Hepatocyte (in vitro differentiated cells): ENCODE measurements at places on chromosomes 1 and 21. TPM values are rescaled to one million over a fixed set of nuclear protein-coding genes. Genes with fewer than 3 reads are reported as not detected.

GRCh38 chr1:51019811-51020210, 49.8 kb downstream of the CDKN2C start:
- no peak for DNase-seq

- DNase-seq = no peak
Observed at GRCh38 chr1:9107136-9107535, 21.8 kb downstream of the GPR157 start.

DNA sequence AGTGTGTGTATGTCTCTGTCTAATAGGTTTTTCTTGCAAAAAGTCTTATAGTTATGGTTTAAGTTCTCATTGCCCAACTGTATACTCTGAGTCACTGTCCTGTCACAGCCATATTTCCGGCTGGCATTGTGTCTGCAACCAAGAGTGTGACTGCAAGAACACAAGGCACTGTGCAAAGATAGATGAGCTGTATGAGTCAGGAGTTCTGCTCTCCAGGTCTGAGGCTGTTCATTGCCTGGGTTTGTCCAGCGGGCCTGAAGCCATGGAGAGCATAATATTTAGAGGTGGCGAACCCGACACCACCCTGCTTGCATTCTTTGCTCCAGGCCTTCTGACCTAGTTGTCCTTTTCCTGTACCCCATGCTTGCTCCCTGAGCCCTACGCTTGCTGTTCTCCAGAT, 50.9 kb upstream of the CNIH3 start:
- DNase-seq = peak; percentile 19

GRCh38 chr1:49651136-49651535, 372.6 kb downstream of the AGBL4 start:
- DNase-seq = no peak

RPE65 gene
- total RNA-seq = 0.32 and 0.70 TPM in 2 replicates

- no peak for DNase-seq
Observed at GRCh38 chr1:221302810-221303209, 423.6 kb downstream of the HLX start.

DNA sequence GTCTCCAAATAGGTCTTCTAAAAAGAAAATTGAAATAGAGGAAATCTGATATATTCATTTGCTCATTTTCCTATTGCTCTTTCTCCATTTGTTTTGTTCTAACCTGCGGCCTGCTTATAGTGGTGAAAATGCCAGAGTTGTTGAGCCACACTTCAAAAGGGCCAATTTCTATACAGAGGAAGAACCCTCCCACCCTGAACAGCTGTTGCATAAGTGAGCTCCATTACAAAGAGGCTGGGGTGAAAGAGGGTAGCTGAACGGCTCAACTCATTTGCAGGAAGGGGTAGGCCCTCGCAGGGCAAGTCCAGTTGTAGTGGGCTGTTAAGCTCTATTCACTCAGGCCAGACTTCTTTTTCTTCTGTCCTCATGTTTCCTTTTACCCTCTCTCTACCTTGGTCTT, 8.8 kb downstream of the ADCY10 start:
- no peak for DNase-seq

LGR6 gene
- 0.32 and 0.80 TPM in 2 replicates for total RNA-seq

GSTM4 gene
- total RNA-seq = 64.5 and 99.9 TPM in 2 replicates

GRCh38 chr1:248521856-248522255, 14.0 kb downstream of the OR2G6 start:
- DNase-seq = no peak

DNA sequence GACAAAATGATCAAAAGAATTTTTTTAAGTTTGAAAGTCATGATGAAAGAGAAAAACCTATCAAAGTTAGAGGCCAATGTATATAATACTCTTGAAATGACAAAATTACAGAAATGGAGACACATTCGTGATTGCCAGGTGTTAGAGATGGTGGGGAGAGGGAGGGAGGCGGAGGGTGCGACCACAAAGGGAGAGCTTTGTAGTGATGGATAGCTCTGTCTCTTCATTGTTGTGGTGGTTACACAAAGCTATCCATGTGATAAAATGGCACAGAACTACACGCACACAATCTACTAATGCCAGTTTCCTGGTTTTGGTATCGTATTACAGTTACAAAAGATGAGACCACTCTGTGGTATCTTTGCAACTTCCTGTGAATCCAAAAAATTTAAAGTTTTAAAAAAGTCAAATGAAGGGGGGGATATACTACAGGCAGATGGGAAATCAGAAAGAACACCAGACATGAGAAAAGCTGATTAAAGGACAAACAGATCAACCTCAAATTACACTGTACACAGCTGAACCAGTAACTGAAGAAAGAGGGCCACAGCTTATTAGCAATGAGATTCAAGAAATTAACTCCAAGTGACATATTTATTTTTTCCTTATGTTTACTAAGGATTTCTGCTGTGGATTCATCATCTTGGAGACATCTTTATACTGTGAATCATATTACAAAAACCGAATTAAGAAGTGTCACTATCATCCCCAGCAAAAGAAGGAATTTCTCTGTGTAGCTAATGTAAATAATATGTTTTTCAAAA, 199.1 kb downstream of the SLC45A1 start:
- DNase-seq = no peak

TSPEAR gene
- 0.16 TPM in 1 of 2 replicates, not detected in the other for total RNA-seq

- no peak for DNase-seq
Observed at GRCh38 chr1:110689868-110690267, 15.1 kb upstream of the KCNA3 start.

FAM72C gene
- 0.07 TPM in 1 of 2 replicates, not detected in the other for total RNA-seq

- no peak for DNase-seq
Observed at GRCh38 chr1:116360429-116361173, 12.4 kb upstream of the ATP1A1 start.

DNA sequence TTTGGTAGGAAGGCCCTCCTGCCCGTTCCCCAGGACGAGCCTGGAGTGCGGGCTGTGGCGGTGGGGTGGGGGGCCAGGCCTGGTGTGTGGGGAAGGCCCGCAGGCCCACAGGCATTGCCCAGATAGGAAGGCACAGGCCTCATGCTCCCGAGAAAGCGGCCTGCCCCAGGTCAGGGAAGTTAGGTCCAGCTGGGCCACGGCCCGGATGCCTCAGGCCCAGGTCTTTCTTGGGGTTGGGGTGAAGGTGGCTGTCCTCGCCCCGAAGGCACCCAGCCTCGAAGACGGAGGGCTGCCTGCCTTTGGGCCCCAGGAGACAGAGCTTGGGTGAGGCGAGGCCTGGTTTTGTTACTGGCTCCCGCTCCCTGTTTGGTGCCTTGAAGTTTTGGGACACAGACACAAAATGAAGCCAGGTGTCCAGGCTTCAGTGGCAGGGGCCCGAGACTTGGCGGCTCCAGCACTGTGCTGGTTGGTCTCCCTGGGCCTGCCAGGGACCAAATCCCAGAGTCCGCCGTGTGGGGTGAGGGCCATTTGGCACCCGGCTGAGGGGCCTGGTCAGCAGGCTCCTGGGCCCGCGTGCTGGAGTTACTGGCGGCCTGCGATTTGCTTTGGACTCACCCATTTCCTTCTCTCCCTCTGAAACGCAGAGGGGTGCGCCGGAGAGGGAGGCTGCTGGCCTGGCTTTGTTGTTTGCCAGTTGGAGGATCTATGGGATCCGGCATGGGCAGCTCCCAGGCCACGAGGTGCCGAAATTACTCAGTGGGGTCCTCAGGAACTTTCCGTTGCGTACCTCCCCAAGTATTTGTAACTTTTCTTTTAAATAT, 2.0 kb downstream of the SKI start:
- DNase-seq = peak; percentile 49

TOMM20 gene
- 96.4 and 99.6 TPM in 2 replicates for total RNA-seq

DNA sequence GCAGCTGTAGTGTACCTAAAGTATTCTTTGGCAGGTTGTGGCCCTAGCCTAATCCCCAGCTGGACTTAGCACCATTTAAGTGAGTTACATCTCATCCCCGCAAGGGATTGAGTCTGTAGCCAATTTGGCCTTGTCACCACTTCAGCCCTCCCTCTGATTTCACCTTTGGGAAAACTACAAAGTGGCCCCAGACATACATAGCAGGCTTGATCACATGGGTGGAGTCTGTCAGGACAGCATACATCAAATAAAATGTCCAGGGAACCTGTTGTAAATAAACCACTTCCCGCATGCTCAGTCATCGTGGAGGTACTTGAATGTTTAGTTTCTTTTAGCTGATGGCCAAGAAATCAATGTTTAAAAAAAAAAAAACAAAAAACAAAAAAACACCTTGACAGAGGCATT, 142.5 kb downstream of the DHRS3 start:
- no peak for DNase-seq

FAM177B gene
- total RNA-seq = 0.40 and 1.7 TPM in 2 replicates

NUP210L gene
- total RNA-seq = 0.03 and 0.04 TPM in 2 replicates

ACOT7 gene
- total RNA-seq = 20.3 and 25.8 TPM in 2 replicates

- no peak for DNase-seq
Observed at GRCh38 chr1:26686795-26687194, 9.0 kb upstream of the ARID1A start.

DNA sequence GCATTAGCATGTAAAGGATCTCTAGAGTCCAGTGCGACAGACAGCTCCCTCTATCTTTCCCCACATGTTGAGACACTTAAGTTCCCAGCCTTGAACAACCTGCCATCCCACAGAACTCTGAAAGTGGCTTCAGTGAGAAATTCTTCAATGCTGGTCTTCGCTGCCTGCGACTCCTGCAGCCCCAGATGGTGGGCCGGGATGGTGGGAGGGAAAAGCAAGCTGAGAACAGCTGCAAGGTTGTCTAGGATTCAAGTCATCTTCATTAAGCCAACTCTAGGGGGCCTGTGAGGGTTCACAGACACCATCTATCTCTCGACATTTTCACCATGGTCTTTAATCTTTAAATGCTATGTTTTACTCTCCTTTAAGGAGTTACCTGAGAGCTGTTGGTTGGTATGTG, 185.5 kb upstream of the C1orf174 start:
- no peak for DNase-seq

GRCh38 chr1:182668521-182669054, 15.8 kb downstream of the RGS8 start:
- DNase-seq = no peak

- no peak for DNase-seq
Observed at GRCh38 chr1:15693371-15693770, 9.3 kb downstream of the PLEKHM2 start.

FCRL4 gene
- not detected in 2 replicates for total RNA-seq

GRCh38 chr1:228900099-228900885, 165.0 kb downstream of the RHOU start:
- peak; percentile 62 for DNase-seq

RGS1 gene
- total RNA-seq = 4.8 and 9.8 TPM in 2 replicates

DNA sequence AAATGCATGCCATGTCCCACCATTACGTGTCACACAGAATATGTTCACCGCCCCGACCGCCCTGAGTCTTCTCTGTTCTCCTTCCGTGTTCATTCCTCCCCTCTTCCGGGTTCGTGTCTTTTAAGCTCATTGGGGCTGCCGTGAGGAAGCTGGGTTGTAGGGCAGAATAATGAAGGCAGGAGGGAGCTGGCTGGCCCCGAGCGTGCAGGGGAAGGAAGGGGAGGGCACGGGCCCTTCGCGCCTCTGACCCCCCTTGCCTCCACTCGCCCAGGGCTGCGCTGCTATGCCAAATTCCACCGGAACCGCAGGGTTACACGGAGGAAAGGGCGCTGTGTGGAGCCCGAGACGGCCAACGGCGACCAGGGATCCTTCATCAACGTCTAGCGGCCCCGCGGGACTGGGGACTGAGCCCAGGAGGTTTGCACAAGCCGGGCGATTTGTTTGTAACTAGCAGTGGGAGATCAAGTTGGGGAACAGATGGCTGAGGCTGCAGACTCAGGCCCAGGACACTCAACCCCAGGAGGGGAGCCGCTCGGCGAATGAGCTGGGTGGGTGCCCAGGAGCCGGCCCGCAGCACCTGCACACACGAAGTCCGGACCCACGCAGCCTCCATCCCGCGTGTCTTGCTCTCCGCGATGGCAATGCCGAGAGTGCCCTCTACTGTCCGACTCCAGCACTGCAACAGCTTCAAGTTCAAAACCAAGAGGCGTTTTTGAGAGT, 16.5 kb upstream of the AGTRAP start:
- peak; percentile 83 for DNase-seq

KRTAP11-1 gene
- total RNA-seq = not detected in 2 replicates

FASLG gene
- total RNA-seq = not detected in 2 replicates

ZNF436 gene
- total RNA-seq = 15.5 and 17.1 TPM in 2 replicates

DNA sequence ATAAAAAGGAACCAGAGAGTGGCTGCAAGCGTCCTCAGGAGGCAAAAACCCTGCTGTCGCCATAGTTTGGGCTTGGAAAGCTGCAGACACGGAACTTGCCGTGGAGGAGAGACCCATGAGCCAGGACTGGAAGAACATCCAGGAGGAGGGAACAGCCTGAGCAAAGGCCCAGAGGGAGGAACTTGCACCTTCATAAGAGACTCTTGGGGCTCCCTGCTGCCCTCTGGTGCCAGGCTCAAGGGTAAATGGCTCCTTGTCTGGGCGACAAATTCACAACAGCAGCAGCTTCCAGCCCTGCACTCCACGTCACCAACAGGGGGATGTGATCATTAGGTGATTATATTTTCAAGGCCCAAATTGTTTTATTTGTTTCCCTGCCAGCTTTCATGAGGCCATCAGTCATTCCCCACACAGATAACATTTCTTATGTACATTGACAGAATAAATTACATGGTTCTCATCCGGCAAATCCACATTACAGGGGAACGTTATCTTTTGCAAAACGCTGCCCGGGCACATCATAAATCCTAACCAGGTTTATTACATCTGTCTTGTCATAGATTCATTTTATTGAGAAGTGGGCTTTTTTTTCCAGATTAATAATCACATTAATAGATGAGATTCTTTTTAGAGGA, 143.0 kb upstream of the GRIK3 start:
- peak; percentile 46 for DNase-seq

GRCh38 chr1:203051841-203052324, 25.6 kb downstream of the PPFIA4 start:
- peak; percentile 42 for DNase-seq

- peak; percentile 81 for DNase-seq
Observed at GRCh38 chr21:21163904-21164303, 165.7 kb downstream of the NCAM2 start.

DNA sequence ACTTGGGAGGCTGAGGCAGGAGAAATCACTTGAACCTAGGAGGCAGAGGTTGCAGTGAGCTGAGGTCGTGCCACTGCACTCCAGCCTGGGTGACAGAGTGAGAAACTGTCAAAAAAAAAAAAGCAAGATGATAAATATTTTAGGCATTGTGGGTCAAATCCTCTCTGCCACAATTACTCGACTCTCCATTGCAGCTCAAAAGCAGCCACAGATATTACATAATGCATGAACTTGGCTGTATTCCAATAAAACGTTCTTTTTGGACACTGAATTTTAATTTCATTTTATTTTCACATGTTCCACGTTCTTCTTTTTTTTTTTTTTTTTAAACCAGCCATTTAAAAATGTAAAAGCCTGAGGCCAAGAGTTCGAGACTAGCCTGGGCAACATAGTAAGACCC, 69.4 kb downstream of the TCP10L start:
- DNase-seq = no peak

DNA sequence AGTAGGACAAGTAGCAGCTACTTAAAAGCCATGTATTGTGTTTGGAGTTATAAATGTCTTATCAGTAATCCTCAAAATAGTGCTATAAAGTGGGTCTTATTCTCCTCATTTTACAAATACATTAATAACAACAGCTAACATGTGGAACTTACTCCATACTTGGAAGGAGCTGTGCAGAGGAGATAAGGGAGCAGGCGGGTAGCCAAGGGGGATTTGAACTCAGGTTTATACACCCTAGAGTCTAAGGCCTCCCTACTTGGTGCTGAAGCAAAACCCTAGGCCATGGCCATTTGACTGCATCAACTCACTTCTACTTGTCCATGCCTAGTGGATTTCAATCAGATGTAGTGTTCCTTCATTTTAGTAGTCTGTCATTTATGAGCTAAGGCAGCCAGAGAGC, 72.1 kb downstream of the LMO4 start:
- no peak for DNase-seq
